Tibial artery (tissue), 4 donors: ENCODE measurements at places on chromosomes 4 and X.
A peak's percentile ranks its signal among the peaks of the same experiment; 100 is the strongest.

GRCh38 chr4:83358410-83358809, 23.8 kb upstream of the HPSE start:
- H3K27ac ChIP-seq = peak overlapping the region; percentile 47
- no peaks in the 10 kb centered on the region for H3K36me3 ChIP-seq
- no peaks in the 10 kb centered on the region for H3K27me3 ChIP-seq
- no peak overlapping the region for H3K4me3 ChIP-seq
- H3K4me1 ChIP-seq = peaks cover 8% of the 10 kb centered on the region
- DNase-seq = no peak

GRCh38 chrX:123450222-123450621, 266.1 kb downstream of the GRIA3 start:
- H3K27ac ChIP-seq = no peak overlapping the region
- H3K4me1 ChIP-seq = peaks cover 7% of the 10 kb centered on the region
- no peak overlapping the region for H3K4me3 ChIP-seq
- H3K36me3 ChIP-seq = no peaks in the 10 kb centered on the region

DNA sequence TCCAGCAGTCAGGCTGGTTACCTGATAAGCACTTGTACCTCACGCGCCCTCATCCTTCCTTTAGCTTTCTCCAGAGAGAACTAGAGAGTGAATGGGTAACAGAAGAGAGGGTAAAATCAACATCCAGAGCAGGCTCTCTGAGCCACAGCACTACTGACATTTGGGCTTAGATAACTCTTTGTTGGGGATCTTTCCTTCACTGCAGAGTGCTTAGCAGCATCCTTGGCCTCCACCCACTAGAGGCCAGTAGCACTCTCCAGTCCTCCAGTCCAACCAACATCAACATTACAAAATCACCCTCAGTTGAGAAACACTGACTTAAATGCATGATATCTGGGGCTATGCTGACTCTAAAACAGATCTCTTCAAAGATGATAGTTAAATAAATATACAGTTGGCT, 220.7 kb downstream of the TACR3 start:
- no peaks in the 10 kb centered on the region for H3K36me3 ChIP-seq
- no peaks in the 10 kb centered on the region for H3K27me3 ChIP-seq
- H3K4me1 ChIP-seq = no peaks in the 10 kb centered on the region

- DNase-seq = no peak
- H3K36me3 ChIP-seq = no peaks in the 10 kb centered on the region
- H3K27me3 ChIP-seq = no peaks in the 10 kb centered on the region
Measured at GRCh38 chr4:4923201-4923600, 63.7 kb downstream of the MSX1 start.

- H3K27me3 ChIP-seq = no peaks in the 10 kb centered on the region
- no peaks in the 10 kb centered on the region for H3K4me1 ChIP-seq
- H3K27ac ChIP-seq = no peak overlapping the region
- DNase-seq = no peak
Measured at GRCh38 chrX:148700021-148700420, 199.6 kb downstream of the AFF2 start.

GRCh38 chrX:97846718-97847237, 963.1 kb downstream of the RPA4 start:
- no peaks in the 10 kb centered on the region for H3K27me3 ChIP-seq
- H3K4me1 ChIP-seq = no peaks in the 10 kb centered on the region
- no peak for DNase-seq
- H3K27ac ChIP-seq = no peak overlapping the region
- H3K4me3 ChIP-seq = no peak overlapping the region

DNA sequence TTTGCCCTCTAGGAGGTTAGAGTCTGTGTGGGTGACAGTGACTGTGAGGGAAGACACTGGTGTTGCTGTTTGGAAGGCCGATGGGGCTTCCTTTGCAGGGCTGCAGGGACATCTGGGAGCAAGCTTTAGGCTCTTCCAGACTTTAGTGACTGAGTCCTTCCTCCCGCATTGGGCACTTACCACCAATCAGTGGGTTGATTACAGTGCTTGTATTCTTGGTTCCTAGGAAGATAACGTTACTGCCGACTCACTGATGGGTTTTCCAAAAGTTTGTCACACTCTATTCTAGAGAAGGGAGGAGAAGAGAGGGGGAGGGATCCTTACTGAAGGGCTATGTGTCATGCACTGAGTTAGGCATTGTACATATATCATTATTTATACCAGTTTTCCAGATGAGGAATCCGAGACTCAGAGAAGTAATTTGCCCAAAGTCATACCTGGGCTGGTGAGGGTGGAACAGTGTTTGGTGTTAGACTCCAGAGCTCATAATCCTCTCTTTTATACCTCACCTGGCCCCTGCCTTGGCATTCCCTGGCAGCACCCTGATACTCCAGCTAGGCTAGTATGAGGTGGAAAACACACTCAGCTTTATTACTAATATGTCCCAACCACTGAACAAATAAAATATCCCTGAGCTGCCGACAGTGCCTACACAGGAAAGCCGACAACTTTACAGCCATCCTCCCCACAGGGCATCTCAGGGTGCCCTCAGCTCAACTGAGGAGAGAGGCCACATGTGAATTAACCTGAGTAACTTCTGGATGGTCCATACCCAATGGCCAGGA, 3.8 kb downstream of the CHST7 start:
- no peaks in the 10 kb centered on the region for H3K36me3 ChIP-seq
- no peak overlapping the region for H3K27ac ChIP-seq
- no peak overlapping the region for H3K4me3 ChIP-seq
- H3K27me3 ChIP-seq = no peaks in the 10 kb centered on the region
- no peaks in the 10 kb centered on the region for H3K4me1 ChIP-seq

GRCh38 chr4:123471655-123472369, 75.2 kb downstream of the SPRY1 start:
- H3K36me3 ChIP-seq = no peaks in the 10 kb centered on the region
- H3K4me3 ChIP-seq = no peak overlapping the region
- H3K27me3 ChIP-seq = no peaks in the 10 kb centered on the region
- no peak for DNase-seq

- no peaks in the 10 kb centered on the region for H3K36me3 ChIP-seq
- H3K27ac ChIP-seq = no peak overlapping the region
- H3K4me3 ChIP-seq = no peak overlapping the region
- H3K27me3 ChIP-seq = no peaks in the 10 kb centered on the region
Measured at GRCh38 chr4:116627545-116627944, 457.8 kb downstream of the TRAM1L1 start.

GRCh38 chr4:66766557-66766956, 778.7 kb downstream of the CENPC start:
- H3K4me1 ChIP-seq = no peaks in the 10 kb centered on the region
- H3K27me3 ChIP-seq = no peaks in the 10 kb centered on the region
- H3K36me3 ChIP-seq = no peaks in the 10 kb centered on the region
- no peak overlapping the region for H3K4me3 ChIP-seq

- H3K36me3 ChIP-seq = no peaks in the 10 kb centered on the region
- H3K4me3 ChIP-seq = no peak overlapping the region
- H3K27me3 ChIP-seq = no peaks in the 10 kb centered on the region
- H3K27ac ChIP-seq = no peak overlapping the region
Measured at GRCh38 chrX:78886550-78886949, 58.6 kb upstream of the P2RY10 start.

GRCh38 chr4:94126669-94127068, 81.0 kb upstream of the SMARCAD1 start:
- H3K27me3 ChIP-seq = no peaks in the 10 kb centered on the region
- no peaks in the 10 kb centered on the region for H3K36me3 ChIP-seq
- no peak for DNase-seq
- H3K4me3 ChIP-seq = no peak overlapping the region

DNA sequence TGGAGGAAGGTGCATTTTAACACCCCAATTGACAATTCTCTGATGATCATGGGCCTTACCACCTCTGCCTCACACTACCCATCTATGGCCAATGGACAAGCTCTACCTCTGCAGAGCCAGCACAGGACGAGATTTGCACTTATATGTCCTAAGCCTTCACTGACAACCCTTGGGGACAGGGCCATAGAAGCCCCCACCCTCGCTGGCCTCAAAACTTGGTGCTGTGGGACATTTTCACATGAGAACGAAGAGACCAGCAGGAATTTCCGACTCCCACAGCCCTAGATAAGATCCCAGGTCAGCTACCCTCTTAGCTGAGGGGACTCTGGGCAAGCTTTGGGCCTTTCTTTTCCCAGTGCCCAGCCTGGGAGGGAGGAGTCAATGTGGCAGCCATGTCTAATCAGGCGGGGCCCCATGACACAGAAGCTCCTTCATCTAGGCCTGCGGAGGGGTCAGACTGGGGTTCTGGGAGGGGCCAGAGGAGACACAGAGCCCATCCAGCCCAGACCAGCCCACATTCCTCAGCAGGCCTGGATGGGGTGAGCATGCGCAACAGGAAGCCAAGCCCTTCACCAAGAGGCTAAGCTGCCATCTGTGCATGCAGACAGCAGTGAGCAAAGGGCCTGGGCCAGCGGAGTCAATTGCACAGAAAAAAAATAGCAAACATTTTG, 12.1 kb downstream of the PJA1 start:
- no peaks in the 10 kb centered on the region for H3K4me1 ChIP-seq
- DNase-seq = no peak
- no peak overlapping the region for H3K4me3 ChIP-seq
- H3K27ac ChIP-seq = no peak overlapping the region

DNA sequence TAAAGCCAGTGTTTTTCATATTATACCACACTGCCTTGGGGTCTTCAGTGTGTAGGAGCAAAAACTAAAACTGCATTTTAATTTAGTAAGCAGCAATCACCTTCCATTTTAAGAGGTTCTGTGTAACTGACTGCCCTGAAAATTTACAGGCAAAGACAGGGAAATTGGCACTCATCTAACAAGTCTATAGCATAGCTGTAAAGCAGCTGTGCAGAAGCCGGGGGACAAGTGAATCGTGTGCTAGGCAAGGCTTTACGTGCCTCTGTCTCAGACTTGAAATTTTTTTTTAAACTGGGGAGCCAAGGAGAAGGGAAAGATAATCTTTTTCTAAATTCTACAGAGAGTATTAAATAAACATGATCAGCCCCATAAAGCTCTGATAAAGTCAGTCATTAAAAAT, 39.7 kb downstream of the TSPAN5 start:
- no peaks in the 10 kb centered on the region for H3K36me3 ChIP-seq
- DNase-seq = no peak
- H3K27ac ChIP-seq = no peak overlapping the region
- H3K4me1 ChIP-seq = no peaks in the 10 kb centered on the region
- H3K27me3 ChIP-seq = no peaks in the 10 kb centered on the region

DNA sequence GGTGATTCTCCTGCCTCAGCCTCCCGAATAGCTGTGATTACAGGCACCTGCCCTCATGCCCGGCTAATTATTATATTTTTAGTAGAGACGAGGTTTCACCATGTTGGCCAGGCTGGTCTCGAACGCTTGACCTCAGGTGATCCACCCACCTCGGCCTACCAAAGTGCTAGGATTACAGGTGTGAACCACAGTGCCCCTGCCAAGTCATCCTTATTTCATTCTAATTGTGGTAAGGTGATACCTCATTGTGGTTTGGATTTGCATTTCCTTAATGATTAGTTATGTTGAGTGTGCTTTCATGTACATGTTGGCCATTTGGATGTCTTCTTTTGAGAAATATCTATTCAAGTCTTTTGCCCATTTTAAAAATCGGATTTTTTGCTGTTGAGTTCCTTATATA, 93.0 kb downstream of the USP9X start:
- H3K36me3 ChIP-seq = peaks cover 4% of the 10 kb centered on the region
- H3K4me1 ChIP-seq = no peaks in the 10 kb centered on the region
- H3K4me3 ChIP-seq = no peak overlapping the region
- no peak overlapping the region for H3K27ac ChIP-seq
- no peaks in the 10 kb centered on the region for H3K27me3 ChIP-seq
- no peak for DNase-seq

- DNase-seq = no peak
- H3K4me3 ChIP-seq = no peak overlapping the region
- H3K36me3 ChIP-seq = no peaks in the 10 kb centered on the region
- H3K27ac ChIP-seq = no peak overlapping the region
Measured at GRCh38 chr4:154014407-154015321, 225.8 kb upstream of the SFRP2 start.

DNA sequence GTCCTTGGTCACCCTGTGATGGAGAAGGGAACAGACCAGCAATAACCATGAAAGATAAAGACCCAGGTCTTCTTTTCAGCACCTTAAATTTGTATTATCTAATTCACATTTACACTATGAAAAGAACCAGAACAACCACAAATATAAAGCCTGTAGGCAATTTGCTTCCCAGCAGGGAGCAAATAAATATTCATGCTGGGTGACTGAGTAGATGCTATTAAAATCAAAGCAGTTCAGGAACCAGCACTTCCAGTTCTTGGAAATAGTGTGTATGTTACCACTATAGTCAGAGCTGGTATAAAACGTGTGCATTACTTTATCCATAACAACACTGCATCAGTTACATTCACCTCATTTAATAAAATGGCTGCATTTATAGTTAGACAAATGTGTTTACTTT, 177.8 kb upstream of the ETNPPL start:
- DNase-seq = no peak
- H3K27ac ChIP-seq = no peak overlapping the region
- no peak overlapping the region for H3K4me3 ChIP-seq
- no peaks in the 10 kb centered on the region for H3K27me3 ChIP-seq
- no peaks in the 10 kb centered on the region for H3K4me1 ChIP-seq

- no peak for DNase-seq
- H3K36me3 ChIP-seq = no peaks in the 10 kb centered on the region
- H3K27ac ChIP-seq = no peak overlapping the region
Measured at GRCh38 chrX:9153300-9153699, 119.4 kb upstream of the FAM9B start.

GRCh38 chr4:163846008-163846407, 351.5 kb downstream of the TMA16 start:
- no peak for DNase-seq
- no peak overlapping the region for H3K27ac ChIP-seq
- no peaks in the 10 kb centered on the region for H3K27me3 ChIP-seq
- no peak overlapping the region for H3K4me3 ChIP-seq
- no peaks in the 10 kb centered on the region for H3K4me1 ChIP-seq

GRCh38 chrX:25869761-25870160, 268.4 kb upstream of the MAGEB18 start:
- H3K27ac ChIP-seq = no peak overlapping the region
- no peaks in the 10 kb centered on the region for H3K4me1 ChIP-seq
- H3K27me3 ChIP-seq = no peaks in the 10 kb centered on the region
- DNase-seq = no peak

DNA sequence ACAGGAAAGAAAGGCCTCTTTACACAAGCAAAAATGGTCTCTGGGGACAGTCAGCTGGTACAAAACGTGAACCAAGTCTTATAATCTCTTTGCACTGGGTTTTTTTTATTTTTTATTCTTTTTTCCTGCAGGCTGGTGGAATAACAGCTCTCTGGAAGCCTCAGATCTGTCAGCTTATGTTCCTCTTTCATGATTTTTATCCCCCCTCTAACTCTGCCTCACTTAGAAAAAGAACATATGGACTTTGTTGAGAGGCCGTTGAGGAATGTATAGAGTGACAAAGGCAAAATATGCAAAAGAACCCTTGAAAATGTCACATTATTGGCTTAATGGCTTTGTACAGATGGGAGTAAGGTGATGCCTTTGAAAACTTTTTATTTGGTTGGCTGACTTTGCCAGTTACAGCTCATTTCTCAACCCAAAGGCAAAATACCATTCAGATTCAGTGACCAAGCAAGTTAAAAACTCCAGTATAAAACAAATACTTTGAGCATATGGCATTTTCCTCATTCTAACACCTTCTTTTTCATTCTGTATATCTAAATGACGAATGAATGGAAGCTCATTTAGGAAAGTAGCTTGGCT, 111.1 kb downstream of the RNF150 start:
- DNase-seq = no peak
- H3K4me3 ChIP-seq = no peak overlapping the region
- peaks cover 15% of the 10 kb centered on the region for H3K4me1 ChIP-seq
- no peaks in the 10 kb centered on the region for H3K27me3 ChIP-seq

- H3K27ac ChIP-seq = no peak overlapping the region
- H3K27me3 ChIP-seq = no peaks in the 10 kb centered on the region
- no peaks in the 10 kb centered on the region for H3K36me3 ChIP-seq
- H3K4me3 ChIP-seq = no peak overlapping the region
- H3K4me1 ChIP-seq = peaks cover 24% of the 10 kb centered on the region
- no peak for DNase-seq
Measured at GRCh38 chr4:39729557-39729956, 31.6 kb downstream of the UBE2K start.
